ENCODE measurements at places on chromosomes 6 and 20.

DNA sequence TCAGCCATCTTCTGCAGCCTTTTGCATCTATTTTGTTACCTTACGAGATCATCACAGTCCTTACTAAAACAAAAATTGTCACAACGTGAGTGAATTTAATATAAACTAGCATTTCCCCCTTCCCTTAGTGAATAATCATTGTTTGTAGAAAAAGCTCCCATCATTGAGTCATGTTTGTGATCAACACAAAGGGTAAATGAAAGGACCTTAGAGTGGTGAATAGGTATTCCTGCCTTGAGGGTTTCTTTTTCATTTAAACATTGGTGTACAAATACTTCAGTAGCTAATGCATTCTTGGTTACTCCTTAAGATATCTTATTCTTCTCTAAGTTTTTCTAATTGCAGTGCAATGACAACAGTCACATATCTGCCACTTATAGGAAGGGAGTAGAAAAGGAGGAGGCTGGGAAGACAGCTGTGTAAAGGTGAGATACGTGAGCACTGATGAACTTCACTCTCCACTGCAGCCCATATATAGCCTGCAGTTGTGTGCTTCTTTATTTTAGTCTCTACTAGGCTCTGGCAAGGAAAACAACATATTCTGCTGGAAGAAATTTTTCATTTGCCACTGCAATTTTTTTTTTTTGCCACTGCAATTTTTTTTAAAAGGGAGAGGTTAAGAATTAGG is 27.8 kb downstream of the ADGRG6 start:
- DNase-seq = no peak

DNA sequence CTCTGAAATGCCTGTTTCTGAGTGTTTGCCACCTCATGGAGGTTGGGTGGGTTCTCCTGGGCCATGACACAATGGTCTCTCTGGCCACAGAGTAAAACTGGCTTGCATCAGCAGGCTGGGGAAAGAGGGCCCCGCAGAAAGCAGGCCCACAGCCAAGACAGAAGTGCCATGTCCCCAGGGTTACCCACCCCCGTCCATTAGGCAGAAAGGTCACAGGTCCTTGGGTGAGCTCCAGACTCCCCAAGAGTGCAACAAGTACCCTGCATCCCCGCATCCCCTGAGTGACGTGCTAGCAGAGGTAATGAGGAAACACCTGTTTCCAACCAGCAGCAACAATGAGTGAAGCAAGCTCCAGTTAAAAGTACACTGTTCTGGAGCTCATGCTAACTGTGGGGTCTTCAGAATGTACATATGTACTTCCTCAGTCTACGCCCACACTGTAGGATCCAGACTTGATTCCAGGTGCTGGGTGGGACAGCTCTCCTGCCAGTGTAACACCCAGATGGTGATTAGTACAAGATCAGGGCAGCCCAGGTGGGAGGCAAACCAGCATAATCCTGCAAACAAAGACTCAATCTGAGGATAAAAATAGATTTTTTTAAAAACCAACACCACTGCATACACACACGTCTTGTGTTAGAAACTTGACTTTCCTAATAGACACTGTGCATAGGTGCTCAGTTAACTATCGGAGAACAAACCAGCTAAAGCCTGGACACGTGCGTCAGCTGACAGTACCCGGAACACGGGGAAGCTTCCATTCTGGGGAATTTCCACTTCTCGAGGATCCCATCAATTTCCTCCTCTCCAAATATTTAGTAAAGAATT is 31.5 kb downstream of the RRBP1 start:
- DNase-seq = no peak

GRCh38 chr20:59735917-59736316 is 131.6 kb downstream of the PHACTR3 start:
- DNase-seq = no peak

DNA sequence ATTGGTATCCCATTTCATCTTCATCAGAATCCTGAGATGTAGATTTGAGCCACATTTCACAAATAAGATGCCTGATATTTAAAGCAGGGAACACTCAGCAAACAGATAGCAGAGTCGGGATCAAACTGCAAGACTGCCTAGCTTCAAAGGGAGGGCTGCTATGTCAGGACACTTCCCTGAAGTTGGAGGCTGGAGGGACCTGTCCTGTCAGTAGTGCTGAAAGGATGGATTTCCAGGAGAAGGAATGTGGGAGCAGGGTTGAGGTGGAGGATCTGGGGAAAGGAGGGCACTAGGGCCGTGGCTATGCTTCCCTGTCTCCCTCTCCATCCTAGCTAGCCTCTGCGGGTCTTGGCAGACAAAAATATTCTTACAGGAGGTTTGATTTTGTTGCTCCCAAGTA is 32.2 kb downstream of the COX4I2 start:
- DNase-seq = no peak

- no peak for DNase-seq
These were observed 99.1 kb downstream of the HIVEP2 start for GRCh38 chr6:142845624-142846458.

DNA sequence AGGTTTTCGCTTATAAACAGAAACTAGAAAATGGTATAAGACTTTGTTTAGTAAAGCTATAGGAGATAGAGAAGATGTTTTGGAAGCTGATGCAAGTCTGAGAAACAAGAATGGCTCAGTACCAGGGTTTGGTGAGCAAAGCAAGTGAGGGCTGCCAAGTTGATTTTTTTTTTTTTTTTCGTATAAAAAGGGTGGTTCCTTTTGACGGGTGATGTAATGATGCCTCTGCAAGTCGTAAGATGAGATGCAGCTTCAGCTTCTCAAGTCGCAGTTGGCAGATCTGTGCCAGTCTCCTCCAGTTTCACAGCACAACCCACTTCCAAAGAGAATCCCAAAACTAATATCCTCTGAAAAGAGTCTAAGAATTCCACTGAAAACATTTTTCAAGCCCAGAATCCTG is 252.8 kb upstream of the CDH4 start:
- no peak for DNase-seq

- no peak for DNase-seq
These were observed 212.1 kb upstream of the MARCKS start for GRCh38 chr6:113644861-113645575.

GRCh38 chr20:45833030-45833882 is at the start of gene SNX21:
SNX21 (plus strand) TSS chr20:45833799; CDS start chr20:45833920, 121 bp downstream.
- DNase-seq = no peak

DNA sequence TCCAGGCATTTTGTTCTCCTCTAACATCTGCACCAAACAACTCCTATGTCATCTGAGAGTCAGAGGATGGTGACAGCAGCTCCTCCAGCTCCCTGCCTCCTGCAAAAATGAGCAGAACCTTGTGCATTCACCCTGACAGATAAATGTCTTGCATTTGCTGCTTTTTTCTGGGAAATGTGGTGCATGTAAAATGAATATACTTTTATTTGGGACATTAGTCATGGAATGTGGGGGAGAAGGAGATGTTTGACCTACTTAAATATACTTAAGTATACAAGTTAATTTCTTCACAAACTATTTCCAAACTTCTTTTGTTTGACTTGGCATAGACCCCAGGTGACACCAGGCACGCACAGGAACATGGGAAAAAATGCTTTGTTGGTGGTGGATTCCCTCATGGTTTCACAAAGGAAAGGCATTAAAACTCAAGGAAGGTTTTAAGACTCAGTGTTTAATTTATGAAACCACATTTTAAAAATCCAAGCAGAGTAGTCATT is 181.8 kb upstream of the MCHR2 start:
- DNase-seq = no peak

DNA sequence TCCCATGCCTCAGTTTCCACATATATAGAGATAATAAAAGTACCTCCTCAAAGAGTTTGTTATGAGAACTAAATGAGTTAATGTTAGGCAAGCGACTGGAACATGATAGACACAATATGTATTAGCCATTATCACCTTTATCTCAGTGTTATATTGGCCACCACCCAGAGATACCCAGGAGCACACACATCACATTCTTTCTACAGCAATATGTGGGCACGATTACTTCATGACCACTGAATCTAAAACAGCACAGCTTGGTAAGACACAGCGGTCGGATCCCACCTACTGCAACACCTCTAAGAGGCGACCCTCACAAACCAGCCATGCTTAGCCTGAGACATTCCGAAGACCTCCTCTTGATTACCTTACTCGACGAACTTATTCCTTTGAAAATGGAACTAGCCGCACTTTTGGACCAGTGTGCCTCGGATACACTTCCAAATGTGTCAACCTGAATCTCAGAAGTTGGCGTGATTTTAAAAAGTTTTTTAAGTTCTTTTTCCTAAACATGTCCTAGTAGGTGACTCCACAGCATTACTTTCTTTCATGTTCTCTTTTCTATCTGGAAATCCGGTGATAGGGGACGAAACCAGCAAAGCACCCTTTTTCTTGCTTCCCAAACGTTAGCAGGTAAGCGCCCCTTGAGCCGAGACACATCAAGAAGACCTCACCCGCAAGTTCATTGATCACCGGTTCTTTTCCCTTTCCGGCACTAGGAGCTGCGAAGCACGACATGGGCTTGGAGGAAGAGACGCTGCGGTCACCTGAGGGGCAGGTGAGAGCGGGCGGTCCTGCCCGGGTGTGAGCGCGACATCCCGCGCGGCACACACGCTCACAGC is 923 bp downstream of the GMDS start:
- DNase-seq = no peak

DNA sequence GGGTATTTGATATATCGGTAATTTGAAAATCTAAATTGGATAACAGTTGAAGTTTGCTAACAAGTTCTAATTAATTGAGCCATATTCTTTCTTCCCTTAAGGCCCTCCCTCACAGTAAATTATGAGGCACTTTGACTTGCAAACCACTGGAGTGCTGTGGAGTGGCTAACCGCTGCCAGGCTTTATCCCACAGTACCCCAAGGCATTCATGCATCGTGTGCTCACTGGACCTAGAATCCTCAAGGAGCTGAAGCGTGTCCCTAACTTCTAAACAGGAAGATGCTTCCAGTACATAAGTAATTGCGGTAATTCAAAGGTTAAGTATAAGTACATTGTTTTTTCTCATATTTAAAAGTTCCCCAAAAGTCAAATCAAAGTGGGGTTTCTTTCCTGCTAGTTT is 499.9 kb downstream of the TFAP2A start:
- DNase-seq = no peak

DNA sequence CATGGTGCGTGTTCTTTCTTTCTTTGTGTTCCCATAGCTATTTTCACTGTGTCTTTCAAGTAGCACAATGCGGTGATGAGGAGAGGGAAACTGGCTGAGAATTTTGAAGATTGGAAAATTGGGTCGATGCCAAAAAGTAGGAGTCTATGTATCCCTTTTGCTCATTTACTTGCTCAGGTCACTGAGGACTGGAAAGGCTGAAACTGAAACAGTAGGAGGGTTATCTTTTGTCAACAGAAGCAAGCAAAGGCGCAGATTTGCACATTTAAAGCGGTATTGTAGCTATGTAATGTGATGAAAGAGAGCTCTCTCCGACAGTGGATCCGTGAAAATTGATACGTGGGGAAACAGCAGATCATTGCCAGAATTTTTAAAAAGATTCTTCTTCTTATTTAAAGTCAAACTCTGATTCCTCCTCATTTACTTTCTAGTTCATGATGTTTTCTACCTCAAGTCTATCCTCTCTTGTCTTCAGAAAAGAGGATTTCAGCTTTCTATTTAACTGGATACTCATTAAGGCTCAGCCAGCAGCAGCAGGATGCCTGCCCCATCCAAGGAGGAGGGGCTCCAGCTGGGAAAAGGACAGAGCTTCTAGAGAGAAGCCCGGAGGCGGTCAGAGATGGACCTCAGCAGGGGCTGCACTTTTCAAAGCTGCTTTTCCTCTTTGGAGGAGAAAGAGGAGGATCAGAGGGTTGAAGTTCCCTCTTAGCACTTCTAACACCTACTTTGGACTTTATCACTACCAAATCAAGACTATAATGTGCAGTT is 15.9 kb upstream of the FYN start:
- no peak for DNase-seq

DNA sequence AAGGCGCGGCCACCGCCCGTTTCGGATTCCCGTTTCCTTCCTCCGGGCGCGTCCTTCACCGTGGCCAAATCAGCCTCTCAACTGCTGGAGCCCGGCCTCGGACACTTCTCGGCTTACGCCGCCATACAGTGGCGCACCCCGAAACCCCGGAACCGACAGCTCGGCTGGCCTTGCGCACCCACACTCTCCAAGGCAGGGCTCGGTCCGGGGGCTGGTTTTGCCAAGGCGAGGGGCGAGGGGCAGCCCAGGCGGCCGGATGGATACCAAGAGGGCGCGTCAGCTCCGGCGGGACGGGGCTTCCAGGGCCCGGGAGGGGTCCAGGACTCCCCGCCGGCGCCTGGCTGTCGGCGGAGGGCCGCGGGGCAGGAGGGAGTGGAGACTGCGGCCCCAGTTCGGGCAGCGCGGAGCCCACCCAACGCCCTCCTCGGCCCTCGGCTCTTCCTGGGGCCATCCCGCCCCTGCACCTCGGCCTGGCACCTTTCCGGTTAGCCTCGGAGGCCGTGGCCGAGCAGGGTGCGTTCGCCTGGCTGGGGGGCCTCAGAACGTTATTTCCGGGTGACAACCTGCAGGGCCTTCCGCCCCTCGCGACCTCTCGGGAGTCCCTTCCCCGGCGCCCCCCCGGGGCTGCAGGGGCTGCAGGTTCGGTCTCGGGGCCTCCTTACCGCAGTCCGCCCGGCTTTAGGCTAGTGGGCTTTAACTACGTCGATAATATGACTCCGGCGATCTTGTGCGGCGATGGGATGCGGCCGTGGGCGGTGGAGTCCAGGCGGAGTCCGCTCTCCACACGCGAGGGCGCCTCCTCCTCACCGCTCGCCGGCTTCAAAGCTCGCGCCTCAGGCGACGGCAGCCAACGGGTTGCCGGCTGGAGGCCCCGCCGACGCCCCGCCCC is 697 bp upstream of the CEP43 start:
- no peak for DNase-seq

GRCh38 chr6:91879386-91879995 is 1292.6 kb upstream of the MAP3K7 start:
- DNase-seq = no peak

DNA sequence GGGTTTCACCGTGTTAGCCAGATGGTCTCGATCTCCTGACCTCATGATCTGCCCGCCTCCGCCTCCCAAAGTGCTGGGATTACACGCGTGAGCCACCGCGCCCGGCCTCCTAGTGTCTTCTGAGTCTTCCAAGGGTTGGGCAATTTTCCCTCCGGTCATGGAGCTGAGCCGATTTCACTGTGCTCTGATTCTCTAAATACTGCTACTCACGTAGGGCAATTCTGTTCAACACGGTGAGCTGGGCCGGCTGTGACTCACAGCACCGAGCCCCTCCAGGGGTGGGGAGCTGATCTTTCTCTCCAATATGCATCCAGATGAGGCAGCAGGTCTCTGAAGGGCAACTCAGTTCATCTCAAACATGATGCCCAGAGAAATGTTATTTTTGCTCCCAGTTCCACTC is 71.6 kb upstream of the CD93 start:
- no peak for DNase-seq

DNA sequence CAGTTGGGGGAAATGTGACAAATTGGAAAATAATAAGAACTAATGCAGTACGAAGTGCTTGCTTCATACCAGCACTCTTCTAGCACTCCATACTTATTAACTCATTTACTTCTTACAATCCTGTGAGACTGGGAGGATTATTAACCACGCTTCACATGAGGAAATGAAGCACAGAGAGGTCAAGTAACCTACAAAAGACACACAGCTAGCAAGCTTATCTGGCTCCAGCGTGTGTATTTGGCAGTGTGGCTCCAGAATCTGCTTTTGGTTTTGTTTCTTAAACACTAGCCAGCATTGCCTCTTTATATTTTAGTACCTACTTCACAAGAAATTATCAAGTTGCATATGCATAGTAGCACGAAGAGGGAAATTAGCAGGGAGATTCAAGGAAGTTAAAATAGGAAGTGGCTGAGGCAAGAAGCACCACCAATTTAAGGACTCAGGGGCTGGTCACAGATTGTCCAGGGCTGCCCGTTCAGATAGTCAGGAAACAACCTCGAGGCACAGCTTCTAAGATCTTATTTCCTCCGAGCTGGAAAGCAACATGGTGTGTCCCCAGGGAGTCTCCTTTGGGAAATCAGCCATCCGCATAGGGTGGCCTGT is 302.7 kb upstream of the PRDM1 start:
- DNase-seq = no peak

GRCh38 chr20:54468082-54468481 is 7.3 kb upstream of the DOK5 start:
- no peak for DNase-seq
